ENCODE measurements at places on chromosomes 7 and 10.
A peak's percentile ranks its signal among the peaks of the same experiment; 100 is the strongest.

DNA sequence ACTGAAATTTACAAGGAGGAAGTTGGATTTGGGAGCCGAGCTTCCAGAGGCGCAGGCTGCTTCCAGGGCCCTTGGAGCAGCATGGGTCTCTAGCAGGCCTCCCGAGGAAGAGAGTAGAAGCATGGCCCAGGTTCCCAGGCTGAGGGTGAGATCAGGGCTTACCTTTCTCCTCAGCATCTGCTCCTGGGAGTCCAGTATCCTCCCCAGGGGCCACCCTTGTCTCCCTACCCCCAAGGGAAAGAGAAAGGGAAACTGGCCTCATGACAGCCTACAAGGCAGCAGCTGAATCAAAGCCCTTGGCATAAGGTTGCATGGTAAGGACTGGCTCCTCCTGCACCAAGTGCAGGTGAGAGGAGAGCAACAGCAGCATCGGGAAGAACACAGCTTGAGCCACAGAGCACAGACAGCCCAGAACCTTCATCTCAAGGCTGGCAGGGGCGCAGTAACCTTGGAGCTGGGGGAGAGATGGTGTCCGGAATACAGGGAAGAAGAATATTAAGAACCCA is 114.5 kb downstream of the MARCHF5 start:
- DNase-seq = no peak

DNA sequence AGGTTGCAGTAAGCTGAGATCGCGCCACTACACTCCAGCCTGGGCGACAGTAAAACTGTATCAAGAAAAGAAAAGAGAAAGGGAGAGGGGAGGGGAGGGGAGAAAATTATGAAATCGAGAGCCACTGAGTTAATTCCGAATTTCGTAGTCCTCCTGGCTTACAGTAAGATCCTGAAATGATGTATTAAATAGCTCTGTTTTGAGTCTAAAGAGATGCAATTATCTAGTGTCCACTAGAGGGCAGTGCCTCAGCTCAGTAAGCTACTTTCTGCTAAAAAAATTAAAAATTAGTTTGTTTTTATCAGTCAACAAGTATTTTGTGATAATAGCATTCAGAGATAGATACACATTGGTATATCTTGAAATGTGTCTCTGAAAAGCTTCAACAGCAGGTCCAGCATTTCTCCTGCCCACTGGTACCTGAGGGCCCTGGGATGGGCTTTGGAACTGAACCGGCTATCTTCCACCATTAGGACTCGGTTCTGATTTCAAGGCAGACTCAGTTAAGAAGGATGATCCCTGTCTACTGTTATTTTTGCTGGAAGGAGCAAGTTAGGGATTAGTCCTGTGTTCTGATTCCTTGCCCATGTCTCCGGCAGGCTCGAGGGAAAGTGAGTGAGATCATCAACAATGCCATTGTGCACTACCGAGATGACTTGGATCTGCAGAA is 19.5 kb downstream of the TSPAN33 start:
- peak; percentile 53 for DNase-seq

DNA sequence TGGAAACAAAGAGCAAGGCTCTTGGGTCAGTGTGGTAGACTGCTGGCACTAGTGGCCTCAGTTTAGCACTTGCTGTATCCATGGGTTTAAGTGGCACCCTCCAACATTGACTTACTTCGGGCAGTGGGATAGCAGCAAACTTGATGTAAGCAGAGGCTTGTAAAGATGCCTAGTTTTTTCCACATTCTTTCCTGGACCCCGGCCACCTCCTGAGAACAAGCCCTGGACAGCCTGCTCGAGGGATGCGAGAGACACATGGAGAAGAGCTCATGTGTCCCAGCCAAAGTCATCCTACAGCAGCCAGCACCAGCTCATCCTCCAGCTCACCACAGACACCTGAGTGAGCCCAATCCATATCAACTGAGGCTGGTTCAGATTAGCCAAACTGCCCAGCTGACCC is 142.7 kb upstream of the PCBD1 start:
- DNase-seq = no peak

DNA sequence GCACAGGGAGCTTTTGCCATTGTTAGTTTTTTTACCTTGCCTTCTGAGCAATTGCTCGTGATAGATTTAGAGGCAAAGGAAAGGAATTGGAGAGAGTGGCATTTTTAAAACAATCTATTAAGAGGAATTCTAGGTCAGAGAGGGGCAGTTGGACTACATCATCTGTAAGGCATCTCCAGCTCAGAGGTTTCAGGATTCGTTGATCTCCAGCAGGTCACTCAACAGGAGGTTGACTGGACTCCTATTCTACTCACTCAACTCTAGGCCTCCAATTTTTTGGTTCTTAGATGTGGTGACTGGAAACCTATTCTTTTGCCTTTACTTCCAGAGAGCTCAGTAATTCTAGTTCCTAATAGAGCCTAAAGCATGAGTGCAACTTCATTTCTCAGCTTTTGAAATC is 42.8 kb downstream of the TBXAS1 start:
- DNase-seq = peak; percentile 37

DNA sequence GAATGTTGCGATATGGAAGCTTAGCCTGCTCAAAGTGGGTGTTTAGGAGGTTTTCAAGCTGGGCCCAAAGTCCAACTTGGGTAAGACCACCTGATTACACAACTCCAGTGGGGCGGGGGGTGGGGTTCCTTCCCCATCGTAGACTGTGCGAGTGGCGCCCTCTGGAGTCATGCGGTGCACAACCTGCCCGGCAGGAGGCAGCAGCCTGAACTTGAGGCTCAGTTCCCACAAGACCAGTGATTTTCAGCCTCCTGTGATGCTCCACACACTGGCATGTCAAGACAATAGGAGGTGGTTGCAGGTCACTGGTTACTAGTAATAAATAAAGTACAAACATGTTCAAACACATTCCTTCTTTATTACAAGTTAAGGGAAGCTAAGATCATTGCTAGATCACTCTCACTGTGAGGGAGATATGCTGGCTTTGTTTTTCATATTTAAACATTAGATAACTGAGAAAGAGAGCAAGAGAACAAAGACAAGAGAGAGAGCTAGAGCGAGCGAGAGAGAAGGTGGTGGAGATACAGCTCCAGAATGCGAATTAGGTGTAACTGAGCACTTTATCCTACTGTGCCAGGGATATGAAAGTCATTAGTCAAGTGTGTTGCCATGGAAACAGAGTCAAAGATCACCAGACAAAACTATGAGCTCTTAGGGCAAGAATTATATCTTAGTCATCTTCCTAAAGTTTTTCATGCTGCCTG is 97.4 kb upstream of the BMPER start:
- peak; percentile 87 for DNase-seq

DNA sequence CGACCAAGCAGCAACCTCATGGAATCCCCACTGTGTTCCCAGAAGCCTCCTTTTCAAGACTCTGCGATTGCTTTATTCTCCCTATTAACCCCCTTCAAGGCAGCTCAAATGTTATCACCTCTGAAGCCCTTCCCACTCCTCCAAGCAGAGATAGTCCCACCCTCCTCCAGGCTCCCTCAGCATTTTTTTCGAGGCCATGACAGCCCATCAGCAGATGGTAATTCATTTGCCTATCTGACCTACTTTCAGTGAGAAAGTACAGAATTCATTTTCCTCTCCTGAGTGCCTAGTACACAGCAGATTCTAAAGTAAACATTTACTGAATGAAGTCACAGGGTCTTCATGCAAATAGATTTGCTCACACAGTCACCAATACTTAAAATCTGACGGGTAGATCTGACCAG is 47.8 kb downstream of the HERPUD2 start:
- DNase-seq = peak; percentile 3

DNA sequence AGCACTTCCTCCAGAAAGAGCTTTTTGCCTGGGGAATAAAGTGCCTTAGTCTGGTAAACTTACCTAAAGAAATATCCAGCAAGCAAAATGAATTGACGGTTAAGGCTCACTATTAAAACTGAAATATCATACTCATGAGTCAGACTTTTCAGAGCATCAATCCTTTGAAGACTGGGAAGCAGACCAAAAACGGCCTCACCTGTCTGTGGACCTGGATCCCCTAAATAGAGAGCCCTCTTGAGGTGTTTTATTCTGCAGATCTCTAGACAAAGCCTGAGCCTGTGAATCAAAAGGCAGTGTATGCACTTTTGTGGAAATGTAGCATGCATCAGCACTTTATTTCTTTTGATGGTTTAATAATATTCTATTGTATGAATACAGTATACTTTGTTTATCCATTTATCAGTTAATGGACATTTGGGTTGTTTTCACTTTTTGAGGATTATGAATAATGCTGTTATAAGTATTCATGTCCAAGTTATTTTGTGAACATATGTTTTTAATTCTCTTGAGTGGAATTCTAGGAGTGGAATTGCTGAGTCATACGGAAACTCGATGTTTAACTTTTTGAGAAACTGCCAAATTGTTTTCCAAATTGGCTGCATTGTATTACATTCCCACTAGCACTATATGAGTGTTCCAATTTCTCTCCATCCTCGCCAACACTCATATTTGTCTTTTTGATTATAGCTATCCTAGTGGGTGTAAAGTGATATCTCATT is 449.0 kb upstream of the IGFBP3 start:
- peak; percentile 96 for DNase-seq

DNA sequence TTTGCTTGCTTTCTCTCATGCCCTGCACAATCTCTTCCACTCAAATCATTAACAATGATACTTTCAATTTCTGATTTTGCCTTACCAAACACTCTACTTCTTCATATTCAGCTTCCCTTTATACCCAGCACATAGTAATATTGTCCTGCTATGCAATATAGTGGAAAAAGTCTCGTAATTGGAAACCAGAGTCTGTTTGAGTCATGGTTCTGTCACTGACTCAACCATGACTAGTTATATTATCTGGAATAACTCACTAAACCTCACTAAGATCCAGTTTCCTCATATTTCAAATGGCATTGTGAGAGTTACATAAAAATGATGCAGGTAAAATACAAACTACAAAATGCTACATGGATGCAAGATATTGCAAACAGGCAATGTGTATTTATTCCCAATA is 98.5 kb upstream of the LRRTM3 start:
- DNase-seq = peak; percentile 79

DNA sequence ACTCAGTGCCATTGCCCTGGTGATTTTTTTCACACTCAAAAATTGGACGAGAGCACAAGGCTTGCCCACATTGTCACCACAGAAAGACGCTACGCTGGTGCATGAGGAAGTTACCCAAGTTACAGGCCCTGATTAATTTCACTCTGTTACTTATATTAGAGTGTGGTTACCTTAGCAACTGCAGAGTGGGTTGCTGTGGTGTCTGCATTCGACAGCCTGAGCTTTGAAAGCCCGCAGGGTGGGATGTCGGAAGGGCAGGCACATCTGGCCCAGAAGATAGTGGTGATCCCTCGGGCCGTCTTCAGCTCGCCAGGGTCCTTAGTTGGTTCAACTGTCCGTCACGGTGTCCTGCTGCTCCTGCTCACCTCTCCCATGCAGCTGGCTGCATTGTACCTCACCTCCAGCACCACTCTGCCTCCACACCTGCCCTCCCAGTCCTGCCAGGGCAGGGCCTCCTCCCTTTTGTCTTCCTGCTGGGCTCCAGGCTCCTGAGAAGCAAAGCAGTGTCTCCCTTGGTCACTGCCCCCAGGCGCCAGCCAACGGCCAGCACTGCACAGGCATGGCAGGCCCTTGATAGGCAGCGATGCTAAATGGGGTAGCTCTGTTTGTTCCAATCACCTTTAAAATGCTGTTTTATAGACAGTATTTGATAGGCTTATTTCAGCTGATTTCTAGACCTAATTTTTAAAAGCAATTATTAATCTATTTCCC is 167.2 kb downstream of the EBF3 start:
- DNase-seq = no peak

- DNase-seq = no peak
Observed at GRCh38 chr7:96599288-96599936, 110.2 kb downstream of the SEM1 start.

DNA sequence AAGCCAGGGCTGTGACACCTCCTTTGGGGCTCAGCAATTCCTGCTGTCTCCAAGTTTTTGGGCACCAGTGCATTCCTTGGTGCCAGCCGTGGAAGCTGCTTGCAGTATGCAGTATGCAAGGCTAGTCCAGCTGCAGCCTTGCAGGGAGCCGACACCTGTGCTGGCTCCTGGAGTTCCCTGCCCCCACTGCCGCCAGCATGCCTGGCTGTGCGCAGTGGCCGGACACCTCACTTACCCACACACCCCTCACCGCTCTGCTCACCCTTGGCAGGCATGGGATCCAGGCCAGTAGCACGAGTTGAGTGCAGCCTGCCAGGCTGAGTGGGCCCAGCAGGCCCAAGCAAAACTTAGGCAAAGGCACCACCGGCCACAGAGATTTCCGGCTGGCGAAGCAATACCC is 77.4 kb downstream of the SAMD9 start:
- DNase-seq = no peak

GRCh38 chr10:43417950-43418768 is 9.2 kb upstream of the HNRNPF start:
- DNase-seq = no peak

- DNase-seq = peak; percentile 57
Observed at GRCh38 chr7:98418271-98418635, 17.4 kb upstream of the BAIAP2L1 start.

DNA sequence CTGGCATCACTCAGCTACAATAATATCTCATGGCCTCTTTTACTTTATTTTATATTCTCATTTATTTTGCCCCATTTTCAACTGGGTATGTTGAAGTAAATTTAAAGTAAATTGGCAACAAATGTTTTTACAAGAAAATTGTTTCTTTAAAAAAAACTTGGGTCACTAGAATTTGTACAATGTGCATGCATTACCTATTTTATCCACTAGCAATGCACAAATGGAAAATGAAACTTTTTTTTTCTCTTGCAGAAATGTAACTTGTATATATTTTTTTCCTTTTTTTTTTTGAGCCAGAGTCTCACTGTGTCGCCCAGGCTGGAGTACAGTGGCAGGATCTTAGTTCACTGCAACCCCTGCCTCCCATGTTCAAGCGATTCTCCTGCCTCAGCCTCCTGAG is 10.3 kb upstream of the H2AZ2 start:
- no peak for DNase-seq

DNA sequence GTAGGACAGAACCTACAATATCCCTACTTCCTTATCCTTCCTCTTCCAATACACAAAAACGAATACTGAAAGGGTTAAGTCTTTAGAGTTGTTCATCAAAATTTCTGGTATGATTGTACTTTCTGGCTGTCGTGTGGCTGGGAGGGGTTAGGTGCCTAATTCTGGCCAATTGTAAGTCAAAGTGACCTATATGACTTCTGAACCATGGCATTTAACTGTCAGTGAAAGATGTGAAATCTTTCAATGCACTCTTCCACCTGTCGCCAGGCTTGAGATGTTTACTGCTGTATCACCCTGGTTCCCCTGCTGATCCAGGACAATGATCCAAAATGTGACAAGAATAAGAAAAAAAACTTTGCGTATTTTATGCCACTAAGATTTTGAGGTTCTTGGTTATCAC is 20.8 kb downstream of the EPC1 start:
- no peak for DNase-seq

DNA sequence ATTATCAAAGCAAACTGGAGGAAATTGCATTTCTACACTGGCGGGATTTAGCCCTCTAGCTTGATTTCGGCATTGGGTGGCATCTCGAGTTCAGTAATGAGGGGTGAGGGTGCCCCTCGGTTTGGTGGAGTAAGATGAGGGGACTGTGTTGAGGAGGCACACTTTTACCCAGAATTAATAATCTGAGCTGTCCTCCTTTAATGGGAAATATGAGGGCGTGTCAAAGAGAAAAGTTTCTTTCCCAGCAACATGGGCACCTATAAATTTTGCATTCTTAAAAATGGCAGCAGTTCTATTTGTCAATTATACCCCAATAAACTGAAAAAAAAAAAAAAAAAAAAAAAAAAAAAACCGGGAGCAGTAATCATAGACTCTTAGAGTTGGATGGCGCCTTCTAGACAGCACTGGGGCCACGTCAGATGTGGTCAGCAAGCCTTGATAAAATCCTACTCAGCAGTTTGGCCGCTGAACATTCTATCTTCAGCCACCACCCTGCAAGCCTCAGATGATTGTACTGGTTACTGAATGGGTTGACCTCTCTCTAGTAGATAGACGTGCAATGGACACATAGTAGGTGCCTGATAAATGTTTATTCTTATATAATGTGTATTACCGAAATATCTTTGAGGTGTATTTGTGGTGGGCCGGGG is 931 bp downstream of the PAPSS2 start:
- DNase-seq = peak; percentile 65
